Cortex of kidney (tissue), 1 donor: ENCODE measurements at places on chromosomes 3 and 15.

- DNase-seq: no peak
These were observed 827.6 kb upstream of the CFAP20DC start for GRCh38 chr3:59877263-59878037.

DNA sequence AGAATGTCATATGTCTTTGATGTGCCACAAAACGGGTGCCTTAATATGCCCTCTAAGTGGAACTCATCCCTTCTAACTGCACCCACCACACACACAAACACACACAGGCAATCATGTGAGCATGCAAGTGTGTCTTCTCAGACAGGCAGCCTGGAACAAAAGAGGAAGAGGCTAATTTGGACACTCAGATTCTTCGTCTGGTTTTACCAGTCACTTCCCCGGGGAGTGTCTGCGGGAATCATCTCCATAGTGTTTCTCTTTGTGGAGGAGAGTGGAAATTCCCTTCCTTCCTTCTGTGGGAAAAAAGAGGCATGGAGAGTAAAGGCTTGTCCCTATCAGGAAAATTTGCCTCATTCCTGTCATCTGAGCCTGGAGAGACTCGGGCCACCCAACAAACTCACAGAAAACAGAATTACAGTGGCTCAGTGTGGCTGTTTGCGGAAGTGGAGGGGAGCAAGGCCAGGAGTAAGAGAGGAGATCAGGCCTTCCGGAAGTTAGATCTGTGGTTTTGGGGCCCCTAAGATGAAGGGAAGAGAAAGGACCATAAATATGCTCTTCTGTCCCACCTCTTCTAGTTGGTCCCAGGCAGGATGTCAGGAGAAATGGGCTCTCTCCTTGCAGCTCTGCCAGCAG, 212.6 kb upstream of the SEMA6D start:
- DNase-seq: no peak

DNA sequence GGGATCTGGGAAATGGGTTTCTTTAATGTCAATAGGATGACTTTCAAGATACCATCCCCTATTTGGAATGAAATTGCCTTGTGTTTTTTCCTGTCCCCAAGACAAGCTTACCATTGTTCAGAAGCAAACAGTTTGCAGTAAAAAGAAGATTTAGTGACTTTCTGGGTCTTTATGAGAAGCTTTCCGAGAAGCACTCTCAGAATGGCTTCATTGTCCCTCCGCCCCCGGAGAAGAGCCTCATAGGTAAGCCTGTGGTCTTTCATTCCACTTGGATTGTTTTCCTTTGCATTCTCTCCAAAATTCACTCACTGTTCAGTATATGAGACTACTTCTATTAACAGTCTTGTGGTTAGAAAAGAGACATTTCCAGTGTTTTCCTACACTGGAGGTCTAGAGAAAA, 25.6 kb upstream of the SNX22 start:
- DNase-seq: no peak

DNA sequence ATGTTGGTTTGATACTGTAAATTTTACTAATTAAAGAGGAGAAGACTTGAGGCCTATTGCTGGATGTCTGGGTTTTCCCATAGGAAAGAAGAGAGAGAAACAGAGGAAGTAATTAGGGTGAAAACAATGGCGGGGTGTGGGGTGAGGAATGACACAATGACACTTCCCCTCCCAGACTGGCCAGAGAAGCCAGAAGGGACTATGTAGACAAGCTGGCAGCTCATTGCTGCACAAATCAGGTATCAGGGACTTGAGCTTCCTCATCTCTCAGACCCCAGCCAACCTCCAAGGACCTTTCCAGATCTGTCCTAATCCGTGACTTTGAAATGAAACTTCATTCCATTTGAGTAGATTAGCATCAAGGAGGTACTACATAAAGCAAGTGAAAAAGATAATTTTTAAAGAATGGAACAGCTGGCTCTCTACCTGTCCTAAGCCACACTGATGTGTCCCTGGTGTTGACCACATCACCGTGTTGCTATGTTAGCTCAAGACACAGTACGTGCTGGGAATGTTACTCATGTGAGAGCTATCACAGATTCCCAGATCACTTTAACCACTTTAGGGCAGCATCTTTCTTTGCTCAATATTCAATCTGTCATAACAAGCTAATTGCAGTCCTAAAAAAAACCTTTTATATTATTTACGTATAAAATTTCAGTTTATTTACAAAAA, 22.2 kb downstream of the TMEM212 start:
- DNase-seq: no peak

GRCh38 chr15:93223803-93224202, 134.8 kb upstream of the RGMA start:
- no peak for DNase-seq

GRCh38 chr3:9916346-9916733, 558 bp upstream of the IL17RC start:
- DNase-seq: no peak

DNA sequence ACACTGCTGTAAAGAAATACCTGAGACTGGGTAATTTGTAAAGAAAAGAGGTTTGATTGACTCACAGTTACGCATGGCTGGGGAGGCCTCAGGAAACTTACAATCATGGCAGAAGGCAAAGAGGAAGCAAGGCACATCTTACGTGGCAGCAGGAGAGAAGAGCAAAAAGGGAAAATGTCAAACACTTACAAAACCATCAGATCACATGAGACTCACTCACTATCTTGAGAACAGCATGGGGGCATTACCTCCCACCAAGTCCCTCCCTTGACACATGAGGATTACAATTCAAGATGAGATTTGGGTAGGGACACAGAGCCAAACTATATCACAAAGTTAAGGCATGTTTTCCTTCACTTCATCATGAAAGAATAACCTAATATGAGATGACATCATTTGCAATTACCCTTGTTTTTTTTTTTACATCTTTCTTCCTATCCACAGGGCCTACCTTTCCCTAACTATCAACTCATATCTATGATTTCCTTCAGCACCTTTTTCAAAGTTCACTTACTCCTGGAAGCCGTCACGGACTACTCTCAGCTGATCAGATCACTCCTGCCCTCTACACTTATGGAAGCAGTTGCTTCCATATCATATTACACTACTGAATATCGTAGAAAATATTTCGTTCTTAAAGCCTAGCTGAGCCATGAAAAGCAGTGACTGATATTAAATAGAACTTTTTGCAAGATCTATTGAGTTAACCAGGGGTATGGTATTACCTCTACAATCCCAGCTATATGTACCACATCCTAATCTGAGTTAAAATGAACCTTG, 25.5 kb upstream of the ATP8B4 start:
- no peak for DNase-seq

DNA sequence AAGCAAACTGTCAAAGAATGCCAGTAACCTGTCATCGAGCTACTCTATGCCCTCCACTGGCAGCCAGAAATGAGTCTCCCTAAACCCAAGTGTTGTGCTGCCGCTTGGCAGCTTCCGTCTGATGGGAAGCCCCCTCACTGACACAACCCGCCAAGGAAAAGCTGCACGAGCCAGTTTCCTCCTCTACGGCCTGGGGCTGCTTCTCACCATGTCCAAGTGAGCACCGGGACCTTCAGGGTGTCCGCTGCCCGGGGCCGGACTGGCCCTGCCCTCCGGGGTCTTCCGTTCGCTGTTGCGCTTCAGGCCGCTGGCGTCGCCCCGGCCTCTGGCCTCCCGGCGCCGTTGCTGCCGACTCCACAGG, 490 bp downstream of the TOMM70 start:
- DNase-seq: no peak

DNA sequence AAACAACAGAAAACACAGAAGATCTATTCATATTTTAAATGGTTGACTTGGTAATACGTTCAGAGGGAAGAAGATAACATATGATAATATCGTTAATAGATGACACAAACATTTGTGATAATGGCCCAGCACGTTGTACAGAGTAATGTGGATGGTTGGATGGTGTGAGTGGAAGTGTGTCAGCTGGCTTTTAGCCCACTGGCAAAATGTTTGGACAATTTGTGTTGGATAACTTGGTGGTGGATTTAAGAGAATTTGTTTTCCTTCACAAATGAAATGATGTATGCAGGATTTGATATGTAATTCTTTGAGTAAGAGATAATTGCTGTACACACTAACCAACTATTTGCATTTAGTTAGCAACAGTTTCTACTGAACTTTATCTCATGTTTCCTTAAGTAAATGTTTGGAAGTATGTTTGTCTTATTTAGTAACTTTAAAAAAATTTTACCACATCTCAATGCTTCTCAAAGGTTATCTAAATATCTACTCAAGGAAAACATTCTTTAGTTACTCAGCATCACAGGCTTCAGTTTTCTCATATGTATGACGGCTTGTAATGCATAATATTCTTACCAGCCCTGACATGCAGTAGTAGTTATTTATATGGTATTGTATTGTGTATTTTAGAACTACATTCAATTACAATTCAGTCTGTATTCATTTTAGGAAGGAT, 328.5 kb upstream of the GOLIM4 start:
- no peak for DNase-seq

DNA sequence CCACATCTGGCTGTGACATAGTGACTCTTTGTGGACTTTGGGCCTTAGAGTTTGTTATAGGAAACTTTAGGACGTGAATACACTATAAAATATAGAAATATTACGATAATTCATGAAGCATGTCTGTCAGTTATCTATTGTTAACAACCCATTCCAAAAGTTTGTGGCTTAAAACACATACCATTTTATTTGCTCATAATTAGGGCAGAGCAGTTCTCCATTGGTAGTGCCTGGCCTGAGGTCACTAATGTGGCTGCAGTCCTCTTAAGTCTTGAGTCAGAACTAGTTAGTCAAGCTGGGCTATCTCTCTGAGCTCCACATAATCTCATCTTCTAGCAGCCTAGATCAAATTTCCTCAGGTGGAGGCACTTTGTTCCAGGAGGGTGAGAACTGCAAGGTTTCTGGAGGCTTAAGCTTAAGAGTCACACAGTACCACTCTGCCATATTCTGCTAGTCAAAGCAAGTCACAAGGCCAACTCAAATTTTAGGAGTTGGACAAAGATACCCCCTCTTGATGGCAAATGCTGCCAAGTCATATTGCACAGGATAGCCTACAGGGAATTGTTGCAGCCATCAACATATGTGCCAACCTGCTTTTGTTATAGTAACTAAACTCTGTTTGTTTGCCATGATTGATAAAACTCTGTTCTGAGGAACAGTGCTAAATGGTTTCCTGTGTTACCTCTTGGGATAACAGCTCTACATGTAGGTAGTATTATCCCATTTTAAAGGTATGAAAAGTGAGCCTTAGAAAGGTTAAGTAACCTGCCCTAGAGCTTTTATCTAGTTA, 8.7 kb downstream of the ATXN7 start:
- no peak for DNase-seq

DNA sequence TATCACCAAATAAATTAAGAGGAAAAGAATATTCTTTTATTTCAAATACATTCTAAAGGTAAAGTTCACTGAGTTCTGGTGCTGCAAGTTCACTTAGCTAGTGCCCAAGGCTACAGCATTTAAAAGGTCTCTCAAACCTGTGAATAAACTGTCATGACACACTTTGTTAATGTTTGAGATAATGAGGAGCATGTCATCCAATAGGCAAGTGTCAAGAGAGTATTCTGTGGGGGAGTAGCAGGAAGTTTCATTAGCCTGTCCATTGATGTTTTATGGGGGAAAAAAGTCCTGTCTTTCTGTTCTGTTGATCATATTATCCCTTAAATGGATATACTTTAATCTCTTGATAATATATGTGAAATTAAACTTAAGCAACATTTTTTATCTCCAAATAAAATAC, 4.0 kb downstream of the SPESP1 start:
- no peak for DNase-seq

GRCh38 chr3:115660646-115661337, 37.5 kb downstream of the GAP43 start:
- no peak for DNase-seq

DNA sequence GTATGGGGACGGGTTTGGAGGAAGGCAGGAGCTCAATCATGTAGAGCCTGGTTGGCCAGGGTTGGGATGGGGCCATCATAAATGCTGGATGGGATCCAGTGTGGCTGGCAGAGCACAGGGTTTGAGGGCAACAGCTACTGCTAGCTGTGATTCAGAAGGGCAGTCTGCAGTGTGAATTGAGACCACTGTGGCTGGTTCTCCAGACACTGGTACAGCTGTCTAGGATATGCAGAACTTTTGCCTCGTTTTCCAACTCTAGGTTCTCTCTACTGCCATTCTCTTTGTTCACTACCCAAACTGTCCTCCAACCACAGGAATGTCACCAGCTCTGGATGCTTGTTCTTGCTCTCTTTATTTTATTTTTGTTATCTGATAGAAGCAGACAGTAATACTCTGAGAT, 543.6 kb downstream of the AGBL1 start:
- no peak for DNase-seq

DNA sequence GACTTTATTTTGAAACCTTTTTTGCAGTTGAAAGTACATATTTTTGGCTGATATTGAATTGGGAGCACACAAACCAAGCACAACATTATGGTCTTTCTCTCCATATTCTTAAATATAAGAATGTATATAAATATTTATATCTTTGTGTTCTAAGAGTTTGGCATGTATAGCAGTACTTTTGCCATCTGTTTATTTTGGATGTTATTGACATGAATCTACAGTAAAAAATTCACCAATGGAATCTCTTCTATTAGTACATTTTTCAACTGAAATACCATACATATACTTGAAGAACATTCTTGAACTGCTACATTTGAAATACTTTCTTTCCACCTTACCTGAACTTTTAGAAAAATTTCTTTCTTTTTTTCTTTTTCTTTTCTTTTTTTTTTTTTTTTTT, 109.2 kb upstream of the STRIT1 start:
- DNase-seq: no peak

GRCh38 chr15:71743861-71744382, 66.4 kb upstream of the NR2E3 start:
- no peak for DNase-seq

DNA sequence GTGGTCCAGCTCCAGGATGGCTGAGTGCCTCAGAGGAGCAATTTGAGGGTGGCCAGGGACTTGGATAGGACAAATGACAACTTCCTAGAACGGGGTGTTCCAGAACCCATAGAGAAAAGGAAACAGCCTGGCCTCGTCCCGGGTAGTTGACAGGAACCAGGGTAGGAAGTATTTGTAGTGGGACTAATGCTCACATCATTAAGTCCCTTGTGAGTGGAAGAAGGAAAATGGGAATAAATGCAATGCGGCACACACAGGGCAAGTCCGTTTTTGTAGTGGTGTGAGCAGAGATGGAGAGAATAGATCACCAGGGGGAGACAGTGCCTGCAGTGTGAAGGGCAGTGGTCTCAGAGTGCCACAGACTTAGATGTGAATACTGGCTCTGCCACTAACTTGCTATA, 19.6 kb downstream of the TIMP4 start:
- DNase-seq: no peak
